ENCODE measurements at places on chromosomes 1 and 21.

DNA sequence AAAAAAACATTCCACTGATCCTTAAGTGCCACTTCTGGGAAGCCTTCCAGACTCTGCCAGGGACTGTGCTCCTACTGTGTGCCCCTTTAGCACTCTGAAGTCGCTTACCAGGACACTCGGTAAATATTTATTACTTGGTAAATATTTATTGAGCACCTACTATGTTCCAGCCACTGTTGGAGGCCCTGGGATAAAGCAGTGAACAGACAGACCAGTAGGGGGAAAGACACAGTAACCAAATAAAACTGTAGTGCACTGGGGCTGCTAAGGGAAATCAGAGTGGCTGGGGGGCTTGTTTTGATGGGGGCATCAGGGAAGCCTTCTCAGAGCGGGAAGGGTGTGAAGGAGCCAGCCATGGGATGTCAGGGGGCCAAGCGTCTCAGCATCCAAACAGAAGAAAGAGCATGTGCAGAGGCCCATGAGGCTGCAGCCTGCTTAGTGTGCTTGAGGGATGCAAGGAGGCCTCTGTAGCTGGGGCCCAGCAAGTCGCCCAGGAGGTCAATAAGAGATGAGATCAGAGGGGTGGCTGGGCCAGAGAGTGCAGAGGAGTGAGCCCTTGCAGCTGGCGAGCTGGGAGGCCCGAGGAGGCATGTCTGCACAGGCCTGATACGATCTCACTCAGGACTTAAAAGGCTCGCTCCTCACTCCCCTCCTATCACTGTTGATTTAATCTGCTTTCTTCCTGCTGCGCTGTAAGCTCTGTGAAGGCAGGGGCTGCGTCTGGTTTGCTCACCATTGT, 28.6 kb downstream of the KAZN start:
- DNase-seq: no peak

DNA sequence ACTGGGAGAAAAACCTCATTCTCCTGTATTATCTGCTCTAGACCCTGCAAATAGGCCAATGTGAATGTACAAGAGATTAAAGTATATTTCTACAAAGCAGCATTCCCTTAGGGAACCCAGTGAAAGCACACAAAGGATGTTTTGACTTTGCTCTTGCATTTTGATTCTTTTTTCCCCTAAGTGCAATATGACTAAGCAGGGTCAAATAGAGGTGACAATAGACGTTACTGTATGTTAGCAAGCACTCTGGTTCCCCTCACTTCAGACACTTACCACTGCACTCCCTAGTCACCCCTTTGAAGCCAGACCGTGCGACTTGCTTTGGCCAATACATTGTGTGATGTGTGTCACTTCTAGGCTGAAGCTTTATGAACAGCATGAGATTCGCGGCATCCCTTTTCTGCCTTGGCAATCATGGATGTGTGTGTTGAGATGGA, 209.7 kb downstream of the RHOU start:
- peak; percentile 23 for DNase-seq

DNA sequence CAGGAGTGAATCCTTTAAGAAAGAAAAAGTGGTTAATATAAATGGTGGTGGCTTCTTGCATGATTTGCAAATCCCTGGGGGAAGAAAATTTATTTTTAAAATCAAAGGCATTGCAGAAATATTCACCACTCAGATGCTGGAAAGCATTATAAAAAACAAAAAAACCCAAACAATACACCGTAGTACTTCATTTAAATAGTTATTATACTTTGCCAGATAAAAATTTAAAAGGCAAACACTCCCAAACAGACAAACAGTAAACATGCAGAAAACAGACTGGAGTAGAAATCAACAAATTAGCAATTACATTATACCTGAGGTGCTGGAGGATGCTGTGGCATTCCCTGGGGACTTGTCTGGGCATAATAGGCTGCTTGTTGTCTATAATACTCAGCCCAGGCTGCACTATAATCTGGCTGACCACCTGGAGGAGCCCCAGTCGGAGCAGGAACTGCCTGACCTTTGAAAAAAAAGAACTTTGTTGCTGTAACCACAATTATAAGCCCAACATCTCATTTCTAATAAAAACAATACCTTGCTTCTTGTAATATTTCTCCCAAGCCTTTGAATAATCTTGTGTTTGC, 29.9 kb downstream of the FUBP1 start:
- no peak for DNase-seq

GRCh38 chr1:240693036-240693435, 81.1 kb upstream of the GREM2 start:
- DNase-seq: no peak

- no peak for DNase-seq
Measured at GRCh38 chr1:174639461-174639860, 191.7 kb downstream of the GPR52 start.

- no peak for DNase-seq
Measured at GRCh38 chr1:89962024-89962741, 32.7 kb upstream of the ZNF326 start.

DNA sequence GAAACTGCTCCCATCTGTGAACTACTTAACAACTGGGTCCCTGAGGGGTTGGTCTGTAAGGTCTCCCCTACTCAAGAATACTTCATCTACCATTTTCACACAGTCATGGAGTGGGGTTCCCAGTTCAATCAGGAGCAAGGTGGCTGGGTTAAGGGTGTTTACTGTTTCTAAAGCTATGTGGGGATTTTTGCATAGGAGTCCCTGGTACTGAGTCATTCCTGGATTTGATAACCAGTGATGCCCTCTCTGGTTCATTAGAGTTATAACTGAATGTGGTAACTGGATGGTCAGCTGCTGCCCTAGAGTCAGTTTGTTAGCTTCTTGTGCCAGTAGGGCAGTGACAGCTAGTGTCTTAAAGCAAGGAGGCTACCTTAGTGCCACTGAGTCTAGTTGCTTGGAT, 29.4 kb upstream of the KCNJ15 start:
- no peak for DNase-seq

DNA sequence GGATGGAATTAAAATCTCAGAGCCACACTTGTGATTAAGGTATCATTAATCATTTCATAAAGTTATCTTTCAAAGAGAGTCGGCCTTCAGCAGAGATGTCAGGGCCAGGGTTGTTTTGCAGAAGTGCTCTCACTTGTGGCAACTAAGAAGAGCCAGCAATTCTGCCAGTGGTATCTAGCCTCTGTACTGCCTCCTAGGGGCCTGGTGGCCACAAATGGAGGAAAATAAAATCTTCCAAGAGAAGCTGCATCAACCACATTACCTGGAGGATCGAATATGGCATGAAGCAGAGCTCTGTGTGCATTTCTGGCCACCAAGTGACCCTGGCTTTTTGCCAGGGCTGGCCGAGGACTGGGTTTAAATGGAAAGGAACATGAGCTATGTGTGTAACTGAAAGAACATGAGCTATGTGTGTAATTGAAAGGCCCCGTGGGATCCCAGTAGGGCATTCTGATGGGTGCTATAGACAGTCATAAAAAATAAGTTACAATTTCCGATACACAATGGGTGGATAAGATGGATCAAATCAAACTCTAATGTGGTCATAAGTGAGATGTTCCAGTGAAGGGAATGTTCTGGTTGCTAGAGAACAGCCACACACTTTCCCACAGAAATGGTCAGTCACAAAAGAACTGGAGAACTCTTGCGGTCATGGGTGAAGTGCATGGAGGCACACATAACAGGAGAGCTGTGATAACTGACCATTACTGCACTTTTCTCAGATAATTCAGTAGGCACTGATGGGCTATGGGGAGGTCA, 335.8 kb downstream of the CAMTA1 start:
- DNase-seq: no peak

DNA sequence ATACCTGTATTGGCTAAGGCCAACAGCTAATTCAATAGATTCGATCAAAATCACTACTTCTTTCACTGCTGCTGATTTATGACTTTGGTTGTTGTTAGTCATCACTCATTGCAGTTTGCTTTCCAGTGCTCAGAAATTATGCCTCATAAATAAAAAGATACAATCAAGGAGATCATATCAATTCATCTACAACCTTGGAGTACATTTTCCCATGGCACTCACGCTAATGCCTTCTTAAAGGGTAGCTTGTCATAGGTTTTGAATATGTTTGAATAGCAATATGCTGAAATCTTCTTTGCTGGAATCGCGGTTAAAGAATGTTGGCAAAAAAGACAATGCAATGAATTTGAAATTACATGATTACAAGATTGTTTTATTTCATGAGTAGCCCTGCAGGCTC, 89.9 kb downstream of the KCTD3 start:
- no peak for DNase-seq

DNA sequence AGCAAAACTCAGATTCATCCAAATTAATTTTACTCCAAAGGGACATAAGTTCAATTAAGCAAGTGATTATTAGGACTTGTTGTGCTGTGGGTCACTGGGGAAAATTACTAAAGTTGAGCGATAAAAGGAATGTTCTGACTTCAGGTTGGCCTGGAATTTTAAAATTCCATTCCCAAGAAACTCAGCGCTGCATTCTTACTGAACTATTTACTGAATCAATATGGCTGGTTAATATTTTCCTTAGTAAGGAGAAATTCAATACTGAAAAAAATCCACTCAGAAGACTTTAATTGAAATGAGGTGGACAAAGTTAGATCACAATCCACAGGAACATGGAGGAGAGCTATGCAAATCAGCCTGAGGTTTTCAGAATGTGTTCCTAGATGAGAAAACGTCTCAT, 578.9 kb upstream of the NR5A2 start:
- no peak for DNase-seq

- DNase-seq: no peak
Measured at GRCh38 chr1:218473522-218473921, 128.4 kb downstream of the TGFB2 start.

DNA sequence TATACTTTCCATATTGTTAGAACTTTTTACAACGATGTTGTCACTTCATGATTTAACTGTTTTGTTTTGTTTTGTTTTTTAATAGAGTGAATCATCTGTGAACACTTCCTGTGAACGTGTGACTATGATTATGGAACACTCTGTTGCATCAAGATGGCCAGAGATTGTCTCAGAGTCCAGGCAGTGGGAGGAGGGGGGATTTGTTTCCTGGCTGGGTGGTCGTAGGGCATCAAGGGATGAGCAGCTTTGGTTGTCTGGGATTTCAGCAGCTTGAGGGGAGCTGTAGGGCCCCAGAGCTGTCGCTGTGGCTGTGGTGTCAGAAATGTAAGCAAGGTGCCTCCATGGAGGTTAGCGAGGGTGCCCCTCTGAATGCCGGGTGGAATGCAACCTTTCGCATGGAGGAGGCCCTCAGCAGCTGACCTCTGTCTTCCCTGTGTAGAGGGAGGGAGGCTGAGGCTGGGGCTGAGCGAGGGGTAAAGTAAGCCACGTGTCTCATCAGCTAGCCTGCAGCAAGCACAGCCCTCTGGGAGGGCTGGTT, 21.4 kb downstream of the NEK2 start:
- no peak for DNase-seq

- peak; percentile 37 for DNase-seq
Measured at GRCh38 chr1:185155600-185156287, 1.0 kb downstream of the TRMT1L start.

DNA sequence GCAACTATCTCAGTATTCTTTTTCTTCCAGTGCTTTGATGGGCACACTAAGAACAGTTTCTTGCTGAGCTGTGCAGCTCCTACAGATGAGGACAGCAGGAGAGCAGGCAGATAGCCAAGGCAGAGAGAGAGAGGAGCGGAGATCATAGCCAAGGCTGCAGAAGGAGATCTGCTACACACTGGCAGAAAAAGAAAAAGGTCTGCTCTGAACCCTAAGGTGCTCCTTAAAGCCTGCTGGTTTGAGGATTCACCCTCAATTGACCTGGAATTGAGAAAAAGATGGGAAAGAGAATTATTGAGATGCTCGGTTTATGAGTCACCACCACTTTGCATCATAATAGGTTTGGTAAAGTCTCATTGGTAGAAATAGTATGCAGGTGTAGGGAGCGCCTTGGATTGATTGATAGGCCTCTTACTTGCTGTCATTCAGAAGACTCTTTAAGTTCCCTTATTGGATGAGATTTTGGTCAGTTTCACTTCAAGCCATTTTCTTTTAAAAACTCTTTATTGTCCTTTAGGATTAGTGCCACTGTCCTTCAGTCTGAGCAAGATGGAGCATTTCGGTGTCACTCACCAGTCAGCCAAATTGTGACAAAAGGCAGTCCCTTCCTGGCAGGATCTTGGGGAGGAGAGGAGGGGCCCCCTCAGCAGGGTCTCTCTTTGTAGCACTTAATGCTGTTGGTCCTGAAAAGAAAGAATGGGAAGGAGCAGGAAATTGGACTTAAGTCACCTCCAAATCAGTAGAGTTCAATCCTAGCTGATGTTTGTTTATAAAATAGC, 685.0 kb downstream of the ADGRL2 start:
- no peak for DNase-seq

DNA sequence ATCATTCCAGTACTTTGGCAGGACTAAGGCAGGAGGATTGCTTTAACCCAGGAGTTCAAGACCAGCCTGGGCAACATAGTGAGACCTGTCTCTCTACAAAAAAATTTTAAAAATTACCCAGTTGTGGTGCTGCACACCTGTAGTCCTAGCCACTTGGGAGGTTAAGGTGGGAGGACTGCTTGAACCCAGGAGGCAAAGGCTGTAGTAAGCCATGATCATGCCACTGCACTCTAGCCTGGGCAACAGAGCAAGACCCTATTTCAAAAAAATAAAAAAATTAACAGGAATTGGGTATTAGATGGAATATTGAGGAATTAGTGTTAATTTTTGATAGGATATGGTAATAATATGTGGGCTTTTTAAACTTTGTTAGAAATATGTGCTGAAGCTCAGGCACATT, 16.8 kb downstream of the TAF13 start:
- DNase-seq: no peak

GRCh38 chr1:168607872-168608428, 31.5 kb downstream of the XCL1 start:
- no peak for DNase-seq

- no peak for DNase-seq
Measured at GRCh38 chr1:41466146-41466545, 18.3 kb downstream of the EDN2 start.

- DNase-seq: no peak
Measured at GRCh38 chr1:195590649-195591048, 1017.6 kb downstream of the KCNT2 start.

GRCh38 chr1:235011599-235012435, 116.8 kb downstream of the TOMM20 start:
- peak; percentile 97 for DNase-seq

DNA sequence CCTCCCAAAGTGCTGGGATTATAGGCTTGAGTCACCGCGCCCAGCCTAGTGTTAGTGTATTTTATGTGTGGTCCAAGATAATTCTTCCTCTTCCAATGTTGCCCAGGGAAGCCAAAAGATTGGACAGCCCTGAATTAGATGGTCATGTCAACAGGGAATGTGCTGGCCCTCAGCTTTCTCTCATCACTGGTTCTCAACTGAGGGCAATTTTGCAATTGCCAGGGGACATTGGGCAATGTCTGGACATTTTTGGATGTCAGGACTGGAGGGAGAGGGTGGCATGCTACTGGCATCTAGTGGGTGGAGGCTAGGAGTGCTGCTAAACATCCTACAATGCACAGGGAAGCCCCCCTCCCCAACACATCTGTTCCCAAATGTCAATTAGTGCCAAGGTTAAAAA, 95.0 kb downstream of the LAMC2 start:
- DNase-seq: peak; percentile 9

DNA sequence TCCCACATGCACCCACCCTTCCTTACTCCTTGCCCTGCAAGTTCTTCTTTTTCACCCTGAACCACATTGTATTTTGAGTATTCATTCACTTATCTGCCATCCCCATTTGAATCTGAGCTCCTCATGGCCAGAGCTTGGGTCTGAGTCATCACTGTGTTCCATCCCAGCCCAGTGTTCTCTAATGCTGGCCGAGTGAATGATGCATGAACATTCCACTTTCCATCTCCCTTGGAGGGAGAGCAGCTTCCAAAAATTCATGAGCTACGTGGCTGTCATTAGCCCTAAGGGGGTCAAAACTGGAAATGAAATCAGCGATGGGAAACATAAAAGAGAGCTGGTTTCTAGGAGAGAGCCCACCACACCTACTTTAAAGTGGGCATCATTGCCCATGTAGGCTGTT, 187.0 kb upstream of the USP24 start:
- DNase-seq: no peak
